ENCODE measurements at places on chromosomes 11 and 22. TPM values are rescaled to one million over a fixed set of nuclear protein-coding genes. Genes with fewer than 3 reads are reported as not detected.

The KRTAP5-1 gene
- 5.7 TPM for polyA plus RNA-seq

The DCHS1 gene
- 38.8 TPM for polyA plus RNA-seq

The RBMXL2 gene
- 0.95 TPM for polyA plus RNA-seq

The AP1B1 gene
- 80.0 TPM for polyA plus RNA-seq

The OR4A16 gene
- polyA plus RNA-seq, result not detected

The NCAM1 gene
- polyA plus RNA-seq, result 523 TPM

The PNPLA5 gene
- 0.30 TPM for polyA plus RNA-seq

The SAA4 gene
- polyA plus RNA-seq, result not detected

The APLP2 gene
- 468 TPM for polyA plus RNA-seq

The RASSF10 gene
- 11.0 TPM for polyA plus RNA-seq

The KRTAP5-10 gene
- polyA plus RNA-seq, result 0.24 TPM

The SCT gene
- polyA plus RNA-seq, result 1.4 TPM

The SCUBE2 gene
- 29.4 TPM for polyA plus RNA-seq

The SLC22A9 gene
- polyA plus RNA-seq, result 0.06 TPM

The GDPD5 gene
- polyA plus RNA-seq, result 34.1 TPM

The HPX gene
- polyA plus RNA-seq, result 6.0 TPM

The SLC37A2 gene
- 4.5 TPM for polyA plus RNA-seq

The OTOG gene
- 0.23 TPM for polyA plus RNA-seq

Measured in spinal cord (tissue), 10 donors.